ENCODE measurements at places on chromosomes 2 and 18.

- no peak for DNase-seq
These were observed 110.0 kb upstream of the ZEB2 start for GRCh38 chr2:144629935-144630334.

GRCh38 chr2:96109931-96110511, 6.3 kb downstream of the ADRA2B start:
- no peak for DNase-seq

GRCh38 chr2:1743396-1744150, 742 bp downstream of the PXDN start:
- no peak for DNase-seq

DNA sequence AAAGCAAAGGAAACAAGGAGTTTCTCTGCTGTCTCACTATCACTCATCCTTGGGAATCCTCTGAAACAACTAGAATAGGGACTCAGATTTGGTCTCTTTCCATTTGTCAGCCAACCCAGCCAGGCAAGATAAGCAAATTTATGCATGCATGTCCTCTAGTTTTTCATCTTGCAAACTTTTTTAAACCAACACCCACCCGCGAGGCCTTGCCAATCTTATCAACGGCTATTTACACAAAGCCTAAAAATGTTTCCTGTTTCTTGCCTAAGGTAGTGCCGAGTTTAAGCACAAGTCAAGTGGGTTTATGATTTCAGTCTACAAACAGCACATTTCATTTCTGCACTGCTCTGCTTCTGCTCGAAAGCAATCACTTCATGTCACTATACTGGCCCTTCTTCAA, 240.9 kb downstream of the STK39 start:
- no peak for DNase-seq

GRCh38 chr2:229032608-229033234, 238.4 kb downstream of the PID1 start:
- no peak for DNase-seq

Measured in activated CD4-positive, alpha-beta T cell treated with anti-CD3 and anti-CD28 coated beads, Interleukin-2, amount 50 U/mL, for 48 hours (primary cell).